ENCODE measurements at places on chromosomes 7 and 10. TPM values are rescaled to one million over a fixed set of nuclear protein-coding genes. Genes with fewer than 3 reads are reported as not detected.

The PAX4 gene
- total RNA-seq = not detected

The AKR1C1 gene
- total RNA-seq = 214 TPM

- no peaks in the 10 kb centered on the region for H3K27me3 ChIP-seq
- H3K27ac ChIP-seq = no peak overlapping the region
- DNase-seq = no peak
- H3K36me3 ChIP-seq = no peaks in the 10 kb centered on the region
- no peaks in the 10 kb centered on the region for H3K4me1 ChIP-seq
Observed at GRCh38 chr7:107387128-107387527, 82.7 kb upstream of the GPR22 start.

- no peaks in the 10 kb centered on the region for H3K4me1 ChIP-seq
- H3K4me3 ChIP-seq = no peak overlapping the region
- H3K27me3 ChIP-seq = no peaks in the 10 kb centered on the region
- no peak overlapping the region for H3K27ac ChIP-seq
- no peaks in the 10 kb centered on the region for H3K36me3 ChIP-seq
Observed at GRCh38 chr7:123211545-123211944, 11.8 kb upstream of the SLC13A1 start.

DNA sequence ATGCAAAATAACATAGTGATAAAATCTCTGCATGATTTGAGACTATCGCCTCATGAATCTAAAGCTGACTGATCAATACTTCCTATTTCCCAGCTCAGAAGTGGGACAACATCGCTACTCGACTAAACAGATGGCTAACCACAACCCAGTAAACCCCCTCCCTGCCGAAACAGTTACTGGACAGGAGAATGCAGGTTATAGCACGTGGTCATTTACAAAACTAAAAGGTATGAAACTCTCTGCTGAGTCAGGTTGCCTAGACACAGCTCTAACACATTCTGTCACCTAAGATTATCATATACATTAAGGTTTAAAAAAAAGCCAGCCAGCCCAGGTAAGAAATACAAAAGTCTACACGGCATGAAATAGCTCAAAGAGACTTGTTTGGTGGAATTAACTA, 64.0 kb downstream of the CTBP2 start:
- H3K27me3 ChIP-seq = no peaks in the 10 kb centered on the region
- DNase-seq = no peak
- no peaks in the 10 kb centered on the region for H3K36me3 ChIP-seq
- H3K4me1 ChIP-seq = no peaks in the 10 kb centered on the region

The NEUROG3 gene
- not detected for total RNA-seq

- H3K4me1 ChIP-seq = no peaks in the 10 kb centered on the region
- DNase-seq = no peak
- no peaks in the 10 kb centered on the region for H3K27me3 ChIP-seq
- no peak overlapping the region for H3K27ac ChIP-seq
Observed at GRCh38 chr10:37865957-37866803, 8.8 kb upstream of the ZNF248 start.

The IQUB gene
- 0.32 TPM for total RNA-seq

GRCh38 chr10:71025535-71025934, 137.2 kb upstream of the PCBD1 start:
- H3K4me3 ChIP-seq = no peak overlapping the region
- H3K27me3 ChIP-seq = no peaks in the 10 kb centered on the region
- H3K27ac ChIP-seq = no peak overlapping the region
- H3K36me3 ChIP-seq = no peaks in the 10 kb centered on the region

DNA sequence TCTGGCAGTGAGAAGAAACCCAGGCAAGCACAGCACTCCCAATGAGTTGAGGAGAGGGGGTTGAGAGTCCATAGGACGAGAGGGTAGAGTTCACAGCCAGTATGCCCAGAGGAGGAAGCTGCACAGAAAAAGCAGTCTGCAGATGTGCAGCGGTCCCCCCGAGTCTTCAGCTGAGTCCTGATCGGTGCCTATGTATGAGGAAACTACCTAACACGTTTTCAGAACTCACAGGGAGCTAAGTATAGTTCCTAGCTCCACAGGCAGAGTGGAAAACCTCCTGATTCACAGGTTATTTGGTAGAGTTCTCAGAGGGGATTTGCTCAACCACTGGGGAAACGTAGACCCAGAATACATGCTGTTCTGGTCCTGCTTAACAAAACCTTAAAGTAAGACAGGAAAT, 271.3 kb upstream of the CNTNAP2 start:
- no peak for DNase-seq
- no peaks in the 10 kb centered on the region for H3K4me1 ChIP-seq
- no peak overlapping the region for H3K4me3 ChIP-seq

- no peaks in the 10 kb centered on the region for H3K27me3 ChIP-seq
- H3K36me3 ChIP-seq = no peaks in the 10 kb centered on the region
- no peak for DNase-seq
- no peak overlapping the region for H3K4me3 ChIP-seq
- H3K27ac ChIP-seq = no peak overlapping the region
- no peaks in the 10 kb centered on the region for H3K4me1 ChIP-seq
Observed at GRCh38 chr10:33113466-33113865, 155.4 kb upstream of the ITGB1 start.

- H3K4me1 ChIP-seq = no peaks in the 10 kb centered on the region
- no peaks in the 10 kb centered on the region for H3K36me3 ChIP-seq
- no peak overlapping the region for H3K27ac ChIP-seq
- no peaks in the 10 kb centered on the region for H3K27me3 ChIP-seq
- no peak overlapping the region for H3K4me3 ChIP-seq
- no peak for DNase-seq
Observed at GRCh38 chr7:22460363-22460988, 39.5 kb downstream of the STEAP1B start.

GRCh38 chr10:59562126-59562525, 147.5 kb downstream of the SLC16A9 start:
- H3K4me3 ChIP-seq = no peak overlapping the region
- DNase-seq = no peak
- H3K27me3 ChIP-seq = no peaks in the 10 kb centered on the region
- H3K27ac ChIP-seq = no peak overlapping the region

GRCh38 chr7:121541457-121541856, 145.3 kb upstream of the FAM3C start:
- H3K4me3 ChIP-seq = no peak overlapping the region
- H3K27ac ChIP-seq = no peak overlapping the region
- DNase-seq = no peak
- no peaks in the 10 kb centered on the region for H3K36me3 ChIP-seq
- H3K27me3 ChIP-seq = no peaks in the 10 kb centered on the region
- no peaks in the 10 kb centered on the region for H3K4me1 ChIP-seq

- H3K36me3 ChIP-seq = no peaks in the 10 kb centered on the region
- H3K27ac ChIP-seq = no peak overlapping the region
- H3K4me3 ChIP-seq = no peak overlapping the region
- no peaks in the 10 kb centered on the region for H3K4me1 ChIP-seq
- no peak for DNase-seq
Observed at GRCh38 chr7:90736968-90737939, 141.1 kb downstream of the CDK14 start.

DNA sequence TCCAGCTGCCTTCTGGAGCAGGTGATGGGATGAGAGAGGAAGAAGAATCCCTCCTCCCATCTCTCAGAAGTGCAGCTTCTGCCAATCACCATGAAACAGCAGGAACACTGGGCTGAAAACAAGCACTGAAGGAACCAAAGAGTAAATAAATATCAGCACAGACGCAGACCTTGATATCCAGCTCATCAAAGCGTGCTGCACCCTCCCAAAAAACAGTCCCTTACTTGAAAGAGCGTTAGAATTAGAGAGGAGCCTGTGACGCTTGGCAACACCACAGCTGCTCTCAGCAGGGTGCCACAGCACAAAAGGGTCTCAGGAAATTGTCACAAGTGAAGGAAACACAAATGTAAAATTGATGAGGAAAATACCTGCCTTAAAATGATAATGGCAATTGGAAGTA, 39.5 kb downstream of the KLF6 start:
- H3K36me3 ChIP-seq = no peaks in the 10 kb centered on the region
- no peaks in the 10 kb centered on the region for H3K27me3 ChIP-seq

DNA sequence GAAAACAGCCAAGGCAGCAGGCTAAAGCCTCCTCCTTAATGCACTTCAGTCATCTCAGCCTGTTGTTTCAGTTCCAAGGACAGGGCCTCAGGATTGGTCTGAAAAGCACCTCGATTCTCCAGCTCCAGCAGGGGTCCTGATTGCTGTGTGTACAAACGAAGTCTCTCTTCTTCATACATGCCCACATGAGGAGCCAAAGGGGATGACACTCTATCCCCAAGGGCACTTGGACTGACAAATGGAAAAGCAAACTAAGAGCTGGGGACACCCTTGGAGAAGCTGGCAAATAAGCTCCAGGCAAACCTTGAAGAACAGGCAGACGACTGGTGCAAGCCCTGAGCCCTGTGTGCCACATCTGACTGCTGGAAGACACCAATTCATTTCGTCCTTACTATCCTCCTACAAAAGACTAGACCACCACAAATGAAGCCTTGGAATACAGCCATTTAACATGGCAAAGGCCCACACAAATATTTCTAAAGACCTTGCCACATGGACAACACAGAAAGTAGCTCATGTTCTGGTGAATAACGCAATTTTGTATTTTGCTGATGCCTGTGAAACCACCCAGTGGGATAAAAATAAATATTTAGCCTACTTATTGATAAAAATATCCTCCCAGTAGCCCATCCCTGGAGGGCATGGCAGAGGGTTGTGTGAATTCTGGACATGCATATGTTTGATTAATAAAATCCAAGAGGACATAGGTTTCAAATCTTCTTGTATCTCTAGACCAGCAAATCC, 61.9 kb downstream of the PARD3 start:
- H3K4me1 ChIP-seq = no peaks in the 10 kb centered on the region
- H3K27ac ChIP-seq = peak overlapping the region; percentile 15
- H3K36me3 ChIP-seq = no peaks in the 10 kb centered on the region
- no peak for DNase-seq
- no peak overlapping the region for H3K4me3 ChIP-seq
- H3K27me3 ChIP-seq = no peaks in the 10 kb centered on the region

GRCh38 chr10:119031496-119032059, 2.1 kb downstream of the NANOS1 start:
- no peak overlapping the region for H3K4me3 ChIP-seq
- peaks cover under 1% of the 10 kb centered on the region for H3K4me1 ChIP-seq
- H3K27ac ChIP-seq = no peak overlapping the region

- H3K4me3 ChIP-seq = no peak overlapping the region
- H3K36me3 ChIP-seq = no peaks in the 10 kb centered on the region
- no peaks in the 10 kb centered on the region for H3K27me3 ChIP-seq
- no peak overlapping the region for H3K27ac ChIP-seq
- peaks cover 4% of the 10 kb centered on the region for H3K4me1 ChIP-seq
- DNase-seq = no peak
Observed at GRCh38 chr7:140609646-140610045, 31.0 kb downstream of the DENND2A start.

DNA sequence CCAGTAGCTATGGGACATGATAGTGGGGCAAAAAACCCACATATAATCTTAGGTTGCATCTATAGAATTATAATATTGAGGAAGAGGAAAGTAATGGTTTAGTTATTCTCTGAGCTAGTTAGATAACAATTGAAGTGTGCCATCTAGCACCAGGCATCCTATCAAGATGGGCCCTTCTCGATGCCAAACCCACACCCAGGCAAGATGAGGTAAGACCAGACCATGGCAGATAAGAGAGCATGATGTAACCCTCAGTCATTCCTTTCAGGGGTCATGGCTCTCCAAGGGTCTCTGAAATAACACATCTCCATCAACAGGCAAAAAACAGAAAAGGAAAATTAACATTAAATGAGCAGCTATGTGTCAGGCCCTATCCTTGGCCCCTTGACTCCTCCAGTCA, 128.7 kb downstream of the SH3PXD2A start:
- DNase-seq = no peak
- no peak overlapping the region for H3K27ac ChIP-seq
- no peaks in the 10 kb centered on the region for H3K4me1 ChIP-seq
- no peak overlapping the region for H3K4me3 ChIP-seq
- no peaks in the 10 kb centered on the region for H3K27me3 ChIP-seq

Data from breast epithelium (tissue), 4 donors.